ENCODE measurements at places on chromosomes 1 and 21.

GRCh38 chr1:68571454-68572235 is 74.8 kb upstream of the DEPDC1 start:
- no peak for DNase-seq

- DNase-seq: peak; percentile 37
These were observed 21.1 kb upstream of the VTCN1 start for GRCh38 chr1:117231748-117232373.

GRCh38 chr1:248756151-248756550 is 592 bp upstream of the LYPD8 start:
- no peak for DNase-seq

- no peak for DNase-seq
These were observed 11.4 kb downstream of the SLC45A3 start for GRCh38 chr1:205668951-205669340.

DNA sequence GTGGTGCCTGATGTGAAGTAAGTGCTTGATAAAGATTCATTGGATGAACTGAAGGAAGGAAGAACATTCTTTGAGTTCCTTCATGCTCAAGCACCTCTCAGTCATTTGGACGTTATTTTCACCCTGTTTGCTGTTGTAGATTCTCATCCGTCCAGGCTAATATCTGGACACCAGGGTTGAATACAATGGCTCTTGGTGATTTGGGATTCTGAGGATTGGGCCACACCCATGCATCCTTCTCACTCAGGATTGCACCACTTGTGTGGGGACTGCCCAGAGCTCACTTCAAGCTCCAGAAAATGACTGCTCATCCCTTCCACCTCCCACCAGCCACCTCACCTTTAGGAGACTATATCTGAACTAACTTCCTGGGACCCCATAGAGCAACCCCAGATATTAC is 117.1 kb upstream of the IPO9 start:
- peak; percentile 44 for DNase-seq

- peak; percentile 35 for DNase-seq
These were observed 32.2 kb upstream of the AKT3 start for GRCh38 chr1:243882276-243882675.

DNA sequence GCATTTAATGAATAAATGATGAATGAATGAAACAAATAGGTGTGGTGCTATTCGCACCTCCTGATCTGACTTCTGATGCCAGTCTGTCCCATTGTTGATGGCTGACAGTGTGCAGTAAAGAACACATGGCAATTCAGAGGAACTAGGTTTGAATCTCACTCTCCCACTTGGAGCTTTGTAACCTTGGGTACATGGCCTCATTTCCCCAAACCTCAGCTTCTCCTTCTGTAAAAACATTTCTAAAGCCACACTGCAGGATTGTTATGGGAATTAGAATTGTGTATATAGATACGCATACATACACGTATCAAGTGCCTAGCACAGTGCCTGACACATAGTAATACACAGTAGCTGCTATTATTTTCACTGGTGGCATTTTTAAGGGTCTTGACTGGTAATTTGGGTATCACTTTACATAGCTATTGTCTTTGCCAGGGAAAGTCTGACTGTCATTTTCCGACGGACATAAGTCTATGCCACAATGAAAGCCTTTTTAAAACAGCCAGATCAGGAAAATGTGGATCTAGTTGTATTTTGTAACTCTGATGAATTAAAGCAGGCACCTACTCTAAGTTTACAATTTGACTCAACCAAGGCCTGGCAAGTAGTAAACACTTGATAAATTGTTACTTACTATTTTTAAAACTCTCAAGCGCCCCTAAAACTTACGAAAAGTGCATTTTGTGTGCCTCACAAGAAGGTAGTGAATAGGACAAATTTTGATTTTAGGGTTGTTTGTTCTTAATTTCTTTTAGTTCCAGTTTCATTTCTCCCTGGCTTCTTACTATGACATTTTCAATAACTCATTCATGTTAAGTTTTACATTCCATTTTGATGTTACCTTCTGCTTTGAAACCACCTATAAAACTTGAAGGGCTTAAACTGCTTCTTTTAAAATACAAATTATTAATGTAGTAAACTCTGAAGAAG is 164.4 kb downstream of the SDCCAG8 start:
- peak; percentile 33 for DNase-seq

DNA sequence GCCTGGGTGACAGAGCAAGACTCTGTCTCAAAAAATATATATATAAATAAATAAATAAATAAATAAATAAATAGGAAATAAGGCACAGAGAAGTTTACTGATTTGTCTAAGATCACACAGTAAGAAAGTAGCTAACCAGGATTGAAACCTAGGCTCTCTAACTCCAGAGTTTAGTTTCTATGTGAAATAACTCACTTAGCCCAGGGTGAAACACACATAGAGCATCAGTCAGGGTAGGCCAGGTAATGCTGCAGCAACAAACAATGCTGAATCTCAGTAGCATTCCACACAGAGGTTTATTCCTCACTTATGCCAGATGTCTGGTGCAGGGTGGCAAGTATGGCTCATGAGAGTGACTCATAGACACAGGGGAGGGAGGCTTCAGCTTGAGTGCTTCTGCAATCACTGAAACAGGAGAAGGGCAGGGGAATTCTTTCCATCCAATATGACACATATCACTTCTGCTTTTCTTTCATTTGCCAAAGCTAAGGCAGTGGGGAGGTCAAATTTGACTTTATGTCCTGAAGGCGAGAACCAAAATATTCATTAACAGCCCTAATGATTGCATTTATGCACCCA is 37.1 kb upstream of the KANK4 start:
- peak; percentile 94 for DNase-seq

DNA sequence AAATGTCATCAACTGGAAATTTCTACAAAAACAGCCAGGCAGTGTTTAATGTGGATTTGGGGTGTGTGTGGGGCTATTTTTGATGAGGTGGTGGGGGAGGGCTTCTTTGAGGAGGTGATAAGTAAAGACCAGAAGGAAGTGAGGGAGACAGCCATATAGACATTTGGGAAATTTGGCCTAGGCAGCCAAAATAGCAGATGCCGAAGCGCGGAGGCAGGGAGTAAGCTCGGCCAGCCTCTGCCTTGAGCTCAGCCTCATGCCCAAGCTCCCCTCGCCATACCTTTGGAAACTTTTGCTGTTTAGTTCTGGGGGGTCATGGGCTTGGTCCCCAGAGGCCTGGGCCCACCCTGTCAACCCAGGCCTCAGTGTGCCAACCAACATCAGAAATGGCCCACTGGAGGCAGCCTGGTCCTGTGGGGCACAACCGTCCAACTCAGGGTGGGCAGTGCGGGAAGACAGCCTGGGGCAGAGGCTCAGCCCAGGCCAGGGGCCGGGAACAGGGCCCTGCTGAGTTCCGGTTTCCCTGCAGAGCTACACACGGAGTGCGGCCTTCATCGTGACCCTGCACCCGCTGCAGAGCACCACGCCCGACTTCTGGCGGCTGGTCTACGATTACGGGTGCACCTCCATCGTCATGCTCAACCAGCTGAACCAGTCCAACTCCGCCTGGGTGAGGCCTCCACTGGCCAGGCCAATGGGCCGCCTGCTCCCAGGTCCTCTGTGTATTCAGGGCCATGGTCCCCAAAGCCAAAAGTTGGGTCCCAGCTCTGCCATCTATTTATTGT is 84.0 kb downstream of the PTPRU start:
- DNase-seq: no peak

GRCh38 chr1:174262349-174263241 is 103.3 kb downstream of the RABGAP1L start:
- peak; percentile 73 for DNase-seq

DNA sequence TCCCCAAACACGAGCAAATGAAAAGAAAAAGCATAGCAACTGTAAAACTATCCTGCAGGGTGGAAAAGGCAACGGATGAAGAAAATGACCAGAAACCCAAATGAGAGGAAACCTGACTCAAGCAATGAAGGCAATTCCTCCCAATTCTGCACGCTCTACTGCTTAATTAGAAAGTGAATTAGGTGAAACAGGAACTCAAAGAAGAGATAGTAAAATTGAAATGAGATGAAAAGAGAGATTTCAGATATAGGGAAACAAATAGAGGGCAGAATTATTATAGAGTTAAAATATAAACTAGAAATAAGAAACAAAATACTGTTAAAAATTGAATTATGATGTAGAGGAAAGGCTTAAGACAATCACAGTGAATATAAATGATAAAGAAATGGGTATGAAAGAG is 27.5 kb upstream of the ITPKB start:
- DNase-seq: no peak

DNA sequence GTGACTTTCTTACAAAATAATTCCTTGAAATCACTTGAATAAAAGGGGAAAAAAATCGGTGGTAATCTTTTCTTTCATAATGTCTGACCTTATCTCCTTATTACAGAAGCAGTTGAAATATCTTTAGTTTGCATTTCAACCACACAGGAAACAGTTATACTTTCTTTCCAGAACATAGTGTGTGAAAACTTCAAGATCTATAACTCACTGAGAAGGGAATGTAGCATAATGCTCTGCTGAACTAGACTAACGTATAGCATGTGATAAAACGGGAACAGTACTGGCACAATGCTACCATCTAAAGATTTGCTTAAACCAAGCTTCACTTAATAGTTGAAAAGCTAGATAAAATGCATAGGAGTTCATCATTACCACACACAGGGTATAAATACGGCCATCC is 45.0 kb downstream of the VAV3 start:
- no peak for DNase-seq

DNA sequence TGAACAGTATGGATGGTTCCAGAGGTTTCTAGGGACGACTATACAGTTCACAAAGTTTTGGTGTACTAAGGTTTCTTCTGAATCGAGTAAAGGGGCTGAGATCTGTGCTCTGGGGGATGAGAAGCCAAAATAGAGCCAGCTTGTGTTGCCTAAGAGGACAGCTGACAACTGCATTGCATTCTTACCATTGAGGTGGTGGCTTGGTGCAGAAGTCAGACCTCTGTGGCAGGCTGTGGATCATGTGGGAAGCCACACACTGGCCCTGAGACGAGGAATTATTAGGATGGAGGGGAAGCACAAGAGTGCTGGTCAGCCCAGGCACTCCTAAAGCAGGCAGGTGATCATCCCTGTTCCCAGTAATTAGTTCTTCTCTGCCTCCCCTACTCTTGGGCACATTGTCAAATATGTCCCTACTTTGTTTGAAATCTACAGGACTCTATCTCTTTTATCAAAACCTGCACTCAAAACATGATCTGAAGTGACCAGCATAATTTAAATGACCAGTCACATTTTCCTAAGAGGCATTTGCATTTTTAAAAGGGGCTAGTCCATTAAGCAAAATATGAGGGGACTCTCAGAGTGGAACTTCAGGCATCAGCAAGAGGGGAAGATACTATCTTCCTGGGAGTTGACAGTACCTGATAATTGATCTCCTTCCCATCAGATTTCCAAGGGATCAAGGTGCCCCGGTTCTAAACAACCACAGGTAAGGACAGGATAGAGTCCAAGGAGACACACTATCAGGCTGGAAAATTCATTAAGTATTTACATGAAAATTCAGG is at the start of gene FCRLB:
TSS of gene FCRLB (plus strand) at position 589 of the 782 bp plus-strand sequence. CDS start 1,129 bp downstream, outside the sequence.
- no peak for DNase-seq

DNA sequence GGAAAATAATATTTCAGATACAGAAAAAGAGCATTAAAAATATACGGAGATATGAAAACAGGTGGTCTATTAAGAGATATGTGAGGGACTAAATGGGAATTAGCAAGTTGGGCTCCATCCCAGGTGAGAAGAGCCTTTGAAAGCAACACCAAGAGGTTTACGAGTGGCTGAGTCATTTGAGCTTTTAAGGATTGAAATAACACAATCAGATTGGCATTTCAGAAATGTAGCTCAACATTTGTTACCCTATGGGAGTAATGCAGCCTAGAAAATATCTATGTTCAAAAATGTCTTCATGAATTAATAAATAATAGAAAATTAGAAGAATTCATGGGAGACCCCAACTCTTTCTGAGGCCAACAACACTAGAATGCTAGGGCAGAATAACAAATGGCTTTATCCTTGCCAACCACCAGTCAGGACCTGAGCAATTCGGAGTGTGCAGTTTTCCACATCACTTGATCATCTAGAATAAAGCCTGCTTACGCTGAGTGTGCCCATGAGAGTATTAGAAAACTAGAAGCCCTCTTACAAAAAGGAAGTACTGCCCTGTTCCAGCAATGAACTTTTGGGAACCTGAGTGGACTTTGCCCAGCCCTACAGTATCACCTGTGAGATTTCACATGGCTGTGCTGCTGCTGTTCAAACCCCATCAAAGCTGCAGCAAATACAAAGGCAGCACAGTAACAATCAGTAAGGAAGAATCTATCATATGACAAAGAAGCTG is 538.0 kb upstream of the CAMK1G start:
- peak; percentile 82 for DNase-seq

DNA sequence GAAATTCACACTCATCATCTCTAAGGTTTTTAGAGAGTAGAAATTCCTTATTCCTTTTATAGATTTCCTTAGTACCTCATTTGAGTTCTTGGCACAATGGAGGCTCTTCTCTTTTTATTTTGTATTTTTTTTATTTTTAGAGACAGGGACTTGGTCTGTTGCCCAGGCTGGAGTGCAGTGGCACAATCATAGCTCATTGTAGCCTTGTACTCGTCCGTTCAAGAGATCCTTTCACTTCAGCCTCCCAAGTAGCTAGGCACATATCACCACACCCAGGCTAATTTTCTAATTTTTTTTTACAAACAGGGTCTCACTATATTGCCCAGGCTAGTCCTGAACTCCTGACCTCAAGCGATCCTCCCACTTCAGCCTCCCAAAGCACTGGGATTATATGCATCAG is 29.6 kb downstream of the RGL1 start:
- DNase-seq: no peak

GRCh38 chr1:223824712-223825111 is 21.0 kb downstream of the TP53BP2 start:
- DNase-seq: no peak

DNA sequence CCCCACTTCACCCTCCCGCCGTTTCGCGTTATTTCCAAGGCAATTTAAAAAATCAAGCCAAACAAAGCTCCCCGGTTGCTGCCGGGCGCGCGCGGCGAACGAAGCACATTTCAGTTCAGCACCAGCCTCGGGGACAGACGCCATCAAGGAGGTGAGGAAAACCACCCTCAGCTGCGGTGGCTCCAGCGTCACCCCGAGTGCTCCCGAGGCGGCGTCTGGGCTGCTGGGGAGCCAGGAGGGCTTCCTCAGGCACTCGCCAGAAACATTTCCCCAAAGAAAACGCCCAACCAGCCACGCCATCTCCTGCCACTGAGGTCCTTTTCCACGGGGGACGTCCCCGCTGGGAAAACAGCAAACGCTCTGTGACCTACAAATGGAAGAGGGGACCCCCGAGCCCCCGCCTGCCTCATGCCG is 623 bp downstream of the GNG4 start:
- peak; percentile 77 for DNase-seq

DNA sequence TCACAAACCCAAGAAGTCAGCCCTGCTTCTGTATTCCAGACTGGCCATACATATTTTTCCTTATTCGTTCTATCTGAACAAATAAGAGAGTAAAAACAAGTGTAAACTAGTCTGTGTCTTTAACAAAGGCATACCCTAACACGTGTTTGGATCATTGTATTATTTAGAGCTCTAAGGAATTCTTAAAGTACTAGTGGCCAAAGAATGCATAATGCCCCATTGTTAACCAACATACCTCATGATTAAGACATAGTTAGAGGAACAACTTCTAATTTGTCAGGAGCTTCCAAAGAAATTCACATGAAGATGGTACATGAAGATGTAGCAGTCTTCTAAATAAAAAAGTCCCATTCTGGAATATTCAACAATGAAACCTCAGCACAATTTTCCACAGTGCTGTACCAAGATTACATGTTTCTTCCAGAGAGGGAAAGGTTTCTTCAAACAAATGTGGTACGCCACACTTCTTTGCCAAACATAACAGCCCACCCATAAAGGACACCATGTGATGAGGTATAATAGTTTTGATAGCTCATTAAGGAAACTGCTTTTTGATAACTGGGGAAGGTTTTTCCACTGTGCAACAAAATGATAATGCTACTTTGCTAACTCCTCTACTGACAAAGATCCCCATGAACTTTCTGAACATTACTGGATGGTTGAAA is 5.0 kb downstream of the PALMD start:
- DNase-seq: peak; percentile 44

All from M059J (cell line).